NCI-H526 (cell line): ENCODE measurements at places on chromosomes 2 and 18.
A peak's percentile ranks its signal among the peaks of the same experiment; 100 is the strongest.

- no peak for DNase-seq
Observed at GRCh38 chr2:12807907-12808810, 91.4 kb downstream of the TRIB2 start.

DNA sequence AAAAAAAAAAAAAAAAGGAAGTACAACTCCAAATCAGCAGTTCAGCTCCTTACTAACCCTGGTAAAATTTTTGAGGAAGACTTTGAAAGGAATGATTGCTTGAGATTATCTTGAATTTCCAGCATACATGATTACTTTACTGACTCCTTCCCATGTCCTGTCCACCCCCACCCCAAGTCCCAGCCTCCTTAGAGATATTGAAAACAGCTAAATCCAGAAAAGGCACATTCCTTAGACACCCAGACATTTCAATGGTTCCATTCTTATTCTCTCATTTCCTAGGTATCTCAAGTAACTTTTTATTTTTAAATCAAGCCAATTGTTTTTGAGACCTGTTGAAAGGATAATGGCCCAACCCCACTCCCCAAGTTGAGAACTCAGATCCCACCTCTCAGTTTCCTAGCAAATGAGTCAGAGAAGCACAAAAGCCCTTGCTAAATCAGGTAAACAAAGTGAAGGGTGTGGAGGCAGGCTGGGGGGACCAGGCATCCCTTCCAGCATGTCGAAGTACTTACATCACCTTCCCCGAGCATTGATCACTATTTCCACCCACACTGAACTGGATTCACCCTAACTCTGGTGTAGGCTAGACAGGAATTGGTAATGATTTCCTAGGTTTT, 95.4 kb upstream of the FZD7 start:
- no peak for DNase-seq

DNA sequence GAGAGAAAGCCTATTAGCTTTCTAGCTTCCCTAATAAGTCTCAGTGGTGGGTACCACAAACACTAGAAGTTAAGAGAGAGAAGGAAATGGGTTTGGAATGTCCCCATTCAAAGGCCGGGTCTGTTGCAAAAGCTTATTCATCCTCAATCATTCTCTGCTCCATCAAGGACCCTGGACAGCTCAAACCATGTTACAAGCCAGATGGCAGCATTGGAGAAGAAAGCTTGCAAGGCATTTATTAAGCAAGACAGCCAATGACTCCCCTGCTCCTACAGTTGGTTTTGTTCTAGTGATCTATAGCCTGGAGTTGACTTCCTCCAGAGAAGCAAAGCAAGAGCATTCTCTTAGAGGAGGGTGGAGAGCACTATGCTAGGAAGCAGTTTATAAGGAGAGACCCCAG, 86.9 kb upstream of the LMAN1 start:
- no peak for DNase-seq

DNA sequence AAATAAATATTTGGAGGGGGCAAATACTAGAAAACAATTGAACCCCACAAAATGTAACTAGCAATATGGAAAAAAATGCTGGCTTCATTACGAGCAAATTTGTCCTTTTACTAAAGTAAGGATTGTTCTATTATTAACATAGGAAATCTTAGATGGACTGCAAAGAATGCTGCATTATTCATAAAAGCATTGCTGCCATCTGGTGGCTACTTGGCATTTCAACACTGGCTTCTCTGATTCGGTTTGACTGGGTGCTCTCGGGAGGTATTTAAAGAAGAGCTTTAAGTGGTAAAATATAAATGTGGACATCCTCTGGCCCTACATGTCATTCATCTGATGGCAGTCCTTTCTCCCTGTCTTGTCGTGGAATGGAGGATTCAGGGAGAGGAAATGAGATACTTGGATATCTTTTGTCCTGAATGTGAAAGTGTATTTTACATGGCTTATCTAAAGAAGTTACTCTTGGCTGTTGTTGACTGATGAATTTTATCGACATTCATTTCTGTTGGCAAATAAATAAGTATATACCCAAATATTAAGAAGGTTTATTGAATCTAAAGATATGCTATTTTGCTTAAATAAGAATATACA, 130.2 kb downstream of the ARHGAP15 start:
- DNase-seq, result peak; percentile 80

- no peak for DNase-seq
Observed at GRCh38 chr18:79834834-79835233, 37.1 kb downstream of the KCNG2 start.

GRCh38 chr2:70069049-70069448, 18.2 kb upstream of the PCBP1 start:
- DNase-seq, result no peak

DNA sequence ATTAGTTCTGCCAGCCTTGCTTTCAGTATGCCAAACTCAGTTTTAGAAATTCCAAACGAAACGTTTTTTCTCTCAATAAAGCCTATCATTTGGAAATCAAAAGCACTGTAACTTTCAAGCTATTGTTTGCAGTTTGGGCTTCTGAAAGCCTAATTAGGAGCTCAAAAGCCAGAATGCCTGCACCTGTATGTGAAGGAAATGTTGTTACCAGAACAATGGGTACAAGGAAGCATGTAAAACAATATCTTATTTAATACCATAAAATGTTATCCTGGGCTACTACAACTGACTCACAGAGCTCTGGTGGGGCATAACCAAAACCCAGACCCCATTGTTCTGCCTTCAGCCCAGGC, 12.6 kb upstream of the GULP1 start:
- DNase-seq, result no peak
